ENCODE measurements at places on chromosomes 4 and X.
A peak's percentile ranks its signal among the peaks of the same experiment; 100 is the strongest.

DNA sequence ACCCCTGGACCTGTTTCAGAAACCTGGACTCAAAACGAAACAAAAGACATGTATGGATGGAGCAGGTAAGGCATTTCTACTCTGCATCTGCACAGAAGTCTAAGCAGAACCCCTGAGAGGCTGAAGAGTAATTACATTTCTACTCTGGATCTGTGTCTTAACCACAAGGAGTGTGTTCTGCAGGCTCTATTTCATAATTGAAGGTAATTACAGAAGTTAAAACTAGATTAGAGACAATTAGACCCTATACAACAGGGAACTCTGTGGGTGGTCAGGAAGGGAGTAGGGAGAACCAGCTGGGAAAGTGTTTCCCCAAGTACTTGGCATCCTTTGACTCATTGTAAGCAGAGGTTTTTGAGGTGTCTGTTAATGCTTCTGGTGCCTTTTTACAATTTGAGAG, 69.8 kb downstream of the IGSF1 start:
- DNase-seq: no peak

DNA sequence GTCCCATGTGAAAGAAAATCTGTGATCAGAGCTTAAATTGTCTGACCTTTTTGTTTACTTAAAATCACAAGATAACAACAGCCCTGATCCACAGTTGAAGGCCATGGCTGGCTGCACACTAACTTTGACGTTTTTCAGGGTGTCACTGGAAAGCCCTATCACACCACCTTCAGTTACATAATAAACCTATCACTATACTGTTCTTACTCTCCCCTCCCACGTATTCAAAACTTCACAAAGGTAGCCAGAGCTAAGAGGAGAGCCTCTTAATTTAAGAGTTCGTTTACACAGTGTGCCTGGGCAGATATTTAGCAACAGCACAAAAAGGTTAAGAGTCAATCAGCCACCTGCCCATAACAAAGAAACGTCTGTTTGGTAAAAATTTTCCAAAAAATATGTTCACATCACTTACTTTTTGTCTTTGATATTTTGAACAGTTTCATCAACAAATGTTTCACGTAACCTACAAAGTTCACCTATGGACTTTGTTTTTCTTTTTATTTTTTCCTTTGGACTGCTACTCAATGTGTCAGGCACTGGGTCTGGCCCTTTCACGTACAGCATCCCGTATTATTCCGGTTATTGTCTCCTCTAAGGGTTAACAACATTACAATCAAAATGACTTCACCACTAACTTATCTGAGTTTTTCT, 25.0 kb downstream of the RFC1 start:
- no peak for DNase-seq

GRCh38 chrX:120562569-120562926, 1.8 kb upstream of the CUL4B start:
- DNase-seq: no peak

DNA sequence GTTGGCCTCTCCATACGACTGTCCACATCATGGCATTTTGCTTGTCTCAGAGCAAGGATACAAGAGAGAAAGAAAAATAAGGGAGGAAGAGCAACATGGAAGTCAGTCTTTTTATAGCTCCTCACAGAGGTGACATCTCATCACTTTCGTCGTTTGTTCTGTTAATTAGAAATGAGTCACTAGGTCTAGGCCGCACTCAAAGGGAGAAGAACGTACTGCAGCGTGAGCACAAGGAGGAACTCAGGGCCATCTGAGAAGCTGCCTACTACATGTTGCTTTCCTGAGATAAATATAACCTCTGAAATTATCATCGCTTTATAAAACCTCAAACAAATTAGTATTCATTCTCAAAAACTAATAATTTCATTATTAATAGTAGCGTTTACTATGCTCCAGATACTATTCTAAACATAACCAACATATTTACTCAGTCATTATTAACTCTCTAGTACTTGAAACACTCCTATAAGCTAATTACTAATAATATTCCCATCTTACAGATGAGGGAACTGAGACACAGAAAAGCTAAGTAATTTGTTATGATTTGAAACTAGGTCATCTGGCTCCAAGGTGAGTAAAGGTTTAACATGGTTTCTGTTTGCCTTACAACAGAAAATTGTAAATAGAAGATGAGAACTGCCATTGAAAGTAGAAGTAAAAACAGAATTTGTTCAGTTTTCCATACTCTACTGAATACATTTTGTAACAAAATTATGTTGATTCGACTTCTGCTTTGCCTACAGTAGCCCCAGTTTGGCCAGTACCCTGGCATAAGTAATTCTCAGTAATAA, 213.2 kb upstream of the UGT8 start:
- DNase-seq: no peak

DNA sequence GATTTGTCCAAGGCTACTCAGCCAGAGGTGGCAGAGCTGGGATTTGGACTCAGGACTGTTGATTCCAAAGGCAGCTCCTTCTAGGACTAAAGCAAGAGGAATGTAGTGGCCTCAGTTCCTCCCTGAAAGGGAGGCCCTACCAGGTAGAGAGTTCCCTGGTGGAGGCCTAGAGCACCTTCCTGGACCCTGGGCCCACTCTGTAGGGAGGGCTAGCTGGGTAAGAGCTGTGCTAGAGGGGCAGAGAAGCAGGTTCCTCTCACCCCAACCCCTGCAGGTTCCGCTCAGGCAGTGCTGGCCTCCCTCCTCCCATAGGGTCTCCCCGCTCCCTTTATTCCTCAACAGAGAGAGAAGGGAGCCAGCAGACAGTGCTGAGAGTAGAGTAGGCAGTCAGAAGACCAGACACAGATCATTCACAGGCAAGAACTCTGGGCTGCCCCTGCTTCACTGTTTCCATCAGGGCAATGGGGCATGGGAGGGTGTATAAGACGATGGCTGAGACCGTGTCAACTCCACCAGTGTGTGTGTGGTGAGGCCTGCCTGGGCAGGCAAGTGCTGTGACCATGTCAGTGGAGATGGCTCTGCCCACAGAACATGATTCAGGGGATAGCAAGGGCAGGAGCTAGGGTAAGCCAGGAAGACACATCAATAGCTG, 12.4 kb upstream of the PJA1 start:
- no peak for DNase-seq

- no peak for DNase-seq
These were observed 83.9 kb downstream of the ARHGAP10 start for GRCh38 chr4:147815741-147816140.

DNA sequence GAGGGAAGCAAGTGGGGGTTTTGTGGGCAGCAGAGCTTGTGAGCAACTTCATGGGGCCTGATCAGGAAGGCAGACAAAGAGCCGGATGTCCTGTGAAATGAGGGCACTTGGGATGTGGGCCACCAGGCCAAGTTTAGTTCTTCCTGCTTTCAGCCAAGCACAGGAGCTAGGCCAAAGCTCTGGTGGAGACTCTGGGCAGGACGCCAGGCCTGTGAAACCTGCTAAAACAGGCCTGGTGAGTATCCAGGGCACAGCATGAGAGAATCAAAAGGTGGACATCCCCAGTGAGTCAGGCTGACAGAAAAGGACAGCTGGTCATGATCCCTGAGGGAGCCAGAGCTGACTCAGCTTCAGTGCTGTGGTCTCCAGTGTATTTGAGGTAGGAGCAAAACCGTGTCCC, 95.7 kb downstream of the NPNT start:
- DNase-seq: no peak

DNA sequence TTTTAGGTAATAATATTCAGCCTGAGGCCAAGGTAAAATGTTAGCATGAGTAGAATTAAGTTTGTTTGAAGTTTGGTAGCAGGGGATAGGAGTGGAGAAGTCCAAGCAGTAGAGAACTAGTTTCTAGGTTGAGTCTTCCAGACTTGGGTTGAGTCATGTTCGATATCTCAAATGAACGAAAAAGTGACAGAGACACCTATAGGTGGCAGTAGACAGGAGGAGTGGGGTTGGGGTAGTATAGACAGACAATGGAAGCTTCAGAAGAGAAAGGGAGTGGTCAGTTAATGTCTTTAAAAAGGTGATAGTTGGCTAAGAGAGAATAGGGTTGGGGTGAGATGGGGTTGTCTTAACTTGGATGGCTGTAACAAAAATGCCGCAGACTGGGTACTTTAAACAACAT, 58.7 kb upstream of the EMCN start:
- no peak for DNase-seq

DNA sequence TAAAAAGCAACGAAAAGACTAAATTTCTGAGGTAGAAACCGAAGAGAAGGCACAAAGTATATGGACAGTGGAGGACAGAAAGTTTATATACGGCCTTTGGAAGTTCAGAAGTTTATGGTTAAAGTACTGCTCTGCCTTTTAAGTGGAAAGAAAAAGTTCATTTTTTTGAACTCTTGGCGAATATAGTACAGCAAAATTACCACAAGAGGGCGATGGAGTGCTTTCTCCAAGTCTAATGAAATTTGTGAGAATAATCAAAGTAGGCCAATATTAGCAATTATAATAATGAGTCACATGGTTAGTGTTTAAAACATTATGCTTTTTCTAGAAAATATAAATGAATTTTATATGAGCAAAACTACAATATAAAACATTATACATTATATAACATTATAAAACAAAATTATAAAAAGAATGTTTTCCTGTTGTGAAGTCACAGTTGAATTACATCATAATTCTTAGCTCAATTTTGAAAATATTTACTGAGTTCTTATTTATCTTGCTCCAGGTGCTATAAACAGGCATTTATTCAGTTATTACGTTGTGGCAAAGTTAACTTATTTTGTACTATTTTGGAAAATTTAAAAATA, 136.2 kb upstream of the BMPR1B start:
- DNase-seq: peak; percentile 13

GRCh38 chrX:155997436-155997835, at the start of gene IL9R:
IL9R (plus strand) TSS chrX:155997696; CDS start chrX:155997760, 64 bp downstream.
- DNase-seq: no peak

- DNase-seq: no peak
These were observed 121.3 kb downstream of the FHIP1A start for GRCh38 chr4:151530230-151530629.

DNA sequence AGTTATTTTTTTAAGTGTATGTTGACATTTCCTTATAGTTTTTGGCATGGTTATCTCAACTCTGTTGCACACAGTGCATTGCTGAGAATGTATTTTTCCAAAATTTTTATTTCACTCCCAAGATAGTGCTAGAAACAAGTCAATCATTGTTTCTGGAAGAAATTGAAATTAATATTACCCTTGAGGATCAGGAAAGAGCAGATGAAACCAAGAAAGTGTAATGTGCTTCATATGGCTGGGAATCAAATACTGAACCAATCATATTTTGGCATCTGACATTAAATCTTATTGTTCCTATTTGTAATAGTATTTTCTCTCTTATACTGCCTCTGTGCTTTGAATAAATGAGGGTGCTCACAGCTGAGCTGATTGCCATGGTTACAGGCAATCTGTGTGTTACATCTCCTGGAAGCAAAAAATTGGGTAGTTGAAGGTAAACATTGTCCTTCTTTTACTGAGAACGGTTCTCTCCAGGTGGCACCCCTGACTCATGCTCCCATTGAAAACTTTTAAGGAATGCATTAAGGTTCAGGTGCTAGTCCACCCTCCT, 358.2 kb upstream of the NR3C2 start:
- DNase-seq: no peak

DNA sequence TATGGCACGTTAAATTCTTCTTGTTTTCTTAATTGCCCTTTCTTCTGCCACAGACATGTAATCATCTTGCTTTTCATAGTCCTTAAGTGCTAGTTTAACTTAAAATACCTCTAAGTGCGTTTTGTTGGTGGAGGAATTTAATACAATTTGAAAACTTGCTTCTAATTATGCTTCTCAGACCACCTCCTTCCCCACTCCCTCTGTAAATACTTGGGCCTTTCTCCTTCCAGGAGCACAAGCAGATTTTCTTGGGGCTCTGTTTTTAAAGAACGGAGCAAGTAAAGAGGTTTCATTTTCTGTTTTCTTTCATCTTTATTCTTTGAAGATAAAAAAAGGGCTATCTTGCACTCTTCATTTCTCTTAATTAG, 559 bp upstream of the PCDH18 start:
- DNase-seq: no peak

DNA sequence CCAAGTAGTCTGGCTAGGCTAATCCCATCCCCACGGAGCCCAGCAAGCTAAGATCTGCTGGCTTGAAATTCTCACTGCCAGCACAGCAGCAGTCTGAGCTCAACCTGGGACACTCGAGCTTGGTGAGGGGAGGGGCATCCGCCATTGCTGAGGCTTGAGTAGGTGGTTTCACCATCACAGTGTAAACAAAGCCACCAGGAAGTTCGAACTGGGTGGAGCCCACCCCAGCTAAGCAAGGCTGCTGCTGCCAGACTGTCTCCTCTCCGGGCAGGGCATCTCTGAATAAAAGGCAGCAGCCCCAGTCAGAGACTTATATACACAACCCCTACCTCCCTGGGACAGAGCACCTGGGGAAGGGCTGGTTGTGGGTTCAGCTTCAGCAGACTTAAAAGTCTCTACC, 639.6 kb downstream of the IQCM start:
- DNase-seq: no peak

- DNase-seq: no peak
These were observed 13.3 kb downstream of the SPCS3 start for GRCh38 chr4:176333076-176333475.

DNA sequence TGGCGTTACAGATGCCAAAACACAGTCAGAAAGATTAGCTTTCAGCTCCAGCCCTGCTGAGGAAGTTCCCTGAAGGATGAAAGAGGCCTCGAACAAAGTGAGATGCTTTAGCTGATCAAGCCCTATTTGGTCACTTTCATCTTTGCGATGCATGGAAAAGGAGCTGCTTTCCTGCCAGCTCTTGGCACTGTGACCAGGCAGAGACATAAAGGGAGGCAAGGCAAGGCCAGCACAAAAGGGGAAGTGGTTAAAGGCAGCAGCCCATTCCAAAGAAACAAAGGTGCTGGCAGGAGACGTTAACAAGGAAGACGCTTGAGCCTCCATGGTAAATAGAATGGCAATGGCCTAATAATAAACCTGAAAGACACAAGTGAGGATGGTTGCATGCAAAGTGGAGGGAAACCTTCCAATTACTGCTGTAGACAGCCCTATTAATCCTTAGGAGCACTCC, 617.1 kb upstream of the INTU start:
- DNase-seq: no peak

- DNase-seq: no peak
These were observed 185.8 kb downstream of the ANKRD50 start for GRCh38 chr4:124526769-124527168.

DNA sequence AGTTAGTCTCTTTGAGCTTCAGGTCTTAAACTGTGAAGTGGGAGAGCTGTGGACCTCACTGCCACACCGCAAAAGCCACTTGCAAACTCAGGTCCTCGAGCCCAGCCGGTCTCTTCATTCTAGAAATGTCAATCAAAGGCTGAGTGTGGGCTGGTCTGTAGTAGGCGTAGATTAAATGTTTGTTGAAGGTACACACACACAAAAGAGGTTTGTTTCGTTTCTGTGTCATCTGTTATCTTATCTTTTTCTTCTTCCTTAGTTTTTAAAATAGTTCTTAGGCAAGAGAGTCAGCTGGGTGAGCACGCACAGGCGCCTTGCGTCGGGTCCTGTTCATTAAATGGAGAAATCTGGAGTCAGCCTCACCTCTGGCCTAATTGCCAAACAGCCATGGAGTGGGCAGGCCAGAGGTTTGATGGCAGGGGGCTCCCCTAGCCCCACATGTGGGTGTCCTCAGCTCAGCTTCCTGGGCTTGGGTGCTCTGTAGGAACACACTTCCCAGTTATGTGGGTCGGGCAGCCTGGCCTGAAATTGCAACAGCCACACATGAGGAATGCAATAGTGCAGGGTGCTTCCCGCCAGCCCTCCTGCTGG, 836 bp upstream of the PSAPL1 start:
- no peak for DNase-seq

All from GM19239 (cell line).